ENCODE measurements at places on chromosomes 11 and 22.
A peak's percentile ranks its signal among the peaks of the same experiment; 100 is the strongest.

DNA sequence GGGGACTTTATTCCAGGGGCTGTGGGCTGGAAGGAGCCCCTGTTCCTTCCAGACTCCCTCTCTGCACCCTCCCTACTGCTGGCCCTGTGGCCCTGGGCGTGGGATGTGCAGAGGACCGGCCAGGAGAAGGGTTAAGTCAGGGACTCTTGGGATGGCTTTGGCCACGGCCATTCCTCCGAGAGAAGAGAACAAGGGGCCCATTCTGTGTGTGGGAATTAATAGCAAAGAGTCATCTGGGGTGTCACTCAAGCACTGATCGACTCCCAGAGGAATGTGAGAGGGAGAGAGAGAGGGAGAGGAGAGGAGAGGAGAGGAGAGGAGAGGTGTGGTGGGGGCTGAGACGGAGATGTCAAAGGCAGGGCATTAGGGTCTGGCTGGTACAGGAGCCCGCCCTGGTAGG lies 14.2 kb upstream of the SOX10 start:
- no peak for DNase-seq

DNA sequence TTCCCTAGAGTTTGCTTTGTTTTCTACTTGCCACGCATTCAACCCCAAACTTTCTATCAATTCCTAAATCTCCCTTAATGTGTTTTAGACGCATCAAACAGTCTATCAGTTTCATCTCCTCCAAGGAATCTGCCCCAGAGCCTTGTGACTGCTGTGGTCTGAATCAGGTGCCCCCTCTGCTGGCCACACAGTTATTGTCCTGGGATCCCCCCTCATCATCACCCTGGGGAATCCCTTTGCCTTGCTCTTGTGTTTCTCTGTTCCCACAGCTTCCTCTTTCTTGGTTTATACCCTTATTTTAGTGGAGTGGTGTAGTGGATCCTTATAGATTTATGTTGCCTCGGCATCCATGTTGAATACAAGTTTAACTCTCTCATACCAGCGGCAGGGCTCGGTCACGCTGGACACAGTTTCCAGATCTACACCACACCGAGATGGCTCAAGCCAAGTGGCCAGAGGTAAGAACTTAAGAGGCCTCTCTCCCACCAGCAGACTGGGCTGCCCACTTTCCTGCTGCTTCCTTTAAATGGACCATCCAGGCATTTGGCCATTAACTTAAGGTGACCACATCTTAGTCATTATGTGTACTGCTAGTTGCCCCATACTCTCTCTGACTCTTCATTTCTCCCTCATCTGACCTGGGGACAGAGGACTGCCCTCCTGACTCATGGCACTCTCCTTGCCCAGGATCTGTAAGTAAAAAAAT lies 8.2 kb downstream of the UPB1 start:
- DNase-seq: no peak

- no peak for DNase-seq
These were observed 24.9 kb downstream of the EIF3F start for GRCh38 chr11:8011981-8012444.

DNA sequence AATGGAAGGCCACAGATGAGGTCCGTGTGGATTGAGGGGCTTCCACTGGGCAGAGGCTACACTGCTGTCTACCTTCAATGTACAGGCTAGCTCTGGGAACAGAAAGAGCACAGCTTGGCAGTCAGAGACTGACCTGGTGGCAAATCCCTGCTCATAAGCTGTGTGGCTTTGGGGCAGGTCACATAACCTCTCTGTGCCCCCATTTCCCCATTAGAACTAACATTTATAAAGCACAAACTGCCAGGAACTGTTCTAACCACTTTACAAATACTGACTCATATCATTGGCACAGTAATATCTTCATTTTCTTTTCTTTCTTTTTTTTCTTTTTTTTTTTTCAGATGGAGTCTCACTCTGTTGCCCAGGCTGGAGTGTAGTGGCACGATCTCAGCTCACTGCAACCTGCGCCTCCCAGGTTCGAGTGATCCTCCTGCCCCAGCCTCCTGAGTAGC lies 3.1 kb downstream of the FOSL1 start:
- DNase-seq: no peak

- no peak for DNase-seq
These were observed 8.9 kb upstream of the MYBPC3 start for GRCh38 chr11:47361419-47361818.

DNA sequence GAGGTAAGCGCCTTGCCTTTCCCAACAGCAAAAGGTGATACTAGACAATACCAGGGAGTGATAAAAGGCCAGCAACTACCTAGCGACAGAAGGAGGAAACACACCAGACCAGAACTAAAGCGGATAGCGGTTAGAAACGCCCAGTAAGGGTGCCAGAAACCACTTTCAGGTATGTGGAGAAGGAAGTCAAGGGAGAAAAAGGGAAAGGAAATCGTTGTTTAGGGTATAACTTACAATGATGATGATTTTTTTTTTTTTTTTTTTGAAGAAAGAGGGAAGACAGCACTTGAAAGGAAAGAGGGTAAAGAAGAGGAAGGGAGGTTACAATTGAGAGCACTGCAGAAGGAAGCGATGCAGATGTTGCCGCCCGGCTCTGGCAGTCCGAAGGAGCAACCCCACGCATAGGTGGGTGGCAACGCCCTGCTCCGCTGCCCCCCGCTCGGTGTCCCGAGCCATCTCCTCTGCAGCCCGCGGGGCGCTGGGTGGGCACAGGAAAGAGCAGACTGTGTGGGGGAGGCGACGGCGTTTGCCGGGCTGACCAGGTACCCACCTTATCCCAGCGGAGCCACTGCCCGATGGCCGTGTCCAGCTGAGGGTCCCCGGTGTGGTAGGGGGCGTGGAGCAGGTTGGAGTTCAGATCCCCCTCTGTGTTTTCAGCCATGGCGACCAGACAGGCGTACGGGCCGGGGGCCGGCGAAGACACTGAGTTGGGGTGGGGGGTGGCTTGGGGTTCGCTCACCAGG lies 561 bp downstream of the PGM2L1 start:
- no peak for DNase-seq

GRCh38 chr11:1205121-1205986 lies 17.5 kb upstream of the MUC5B start:
- no peak for DNase-seq

DNA sequence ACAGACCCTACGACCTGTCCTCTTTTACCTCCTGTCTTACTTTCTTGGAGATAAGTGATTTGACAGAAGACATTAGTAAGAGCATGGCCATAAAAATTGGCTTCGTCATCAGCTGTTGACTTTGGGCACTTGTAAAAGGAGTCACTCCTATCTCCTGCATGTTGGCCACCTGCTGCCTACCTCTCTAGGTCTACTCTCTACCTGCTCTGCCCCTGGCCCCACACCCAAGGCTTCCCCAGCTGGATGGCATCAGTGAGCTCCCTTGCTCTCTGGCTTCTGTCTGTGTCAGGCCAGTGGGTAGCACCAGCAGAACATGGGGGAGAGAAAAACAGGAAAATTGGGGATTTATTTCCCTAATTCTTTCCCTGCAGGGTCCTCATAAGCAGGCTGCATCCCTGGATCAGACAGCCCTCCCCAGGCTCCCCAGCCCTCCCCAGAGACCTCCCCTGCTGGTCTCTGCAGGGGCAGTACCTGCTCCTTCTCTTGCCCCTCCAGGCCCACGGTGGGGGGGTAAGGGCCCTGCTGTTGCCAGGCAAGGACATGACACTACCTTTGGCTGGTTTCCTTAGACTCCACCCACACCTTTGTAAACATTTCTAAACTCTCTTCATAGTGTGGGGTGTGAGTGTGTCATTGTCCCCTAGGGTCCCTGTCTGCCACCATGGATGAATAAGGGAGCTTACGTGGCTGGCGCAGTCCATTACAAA lies 157.0 kb upstream of the NECTIN1 start:
- DNase-seq: no peak

- no peak for DNase-seq
These were observed 10.7 kb downstream of the DGCR8 start for GRCh38 chr22:20090730-20091240.

- no peak for DNase-seq
These were observed at the start of gene LIF for GRCh38 chr22:30245985-30246813. TSS of gene LIF (minus strand) at chr22:30246759. CDS start at chr22:30246695, 64 bp downstream.

DNA sequence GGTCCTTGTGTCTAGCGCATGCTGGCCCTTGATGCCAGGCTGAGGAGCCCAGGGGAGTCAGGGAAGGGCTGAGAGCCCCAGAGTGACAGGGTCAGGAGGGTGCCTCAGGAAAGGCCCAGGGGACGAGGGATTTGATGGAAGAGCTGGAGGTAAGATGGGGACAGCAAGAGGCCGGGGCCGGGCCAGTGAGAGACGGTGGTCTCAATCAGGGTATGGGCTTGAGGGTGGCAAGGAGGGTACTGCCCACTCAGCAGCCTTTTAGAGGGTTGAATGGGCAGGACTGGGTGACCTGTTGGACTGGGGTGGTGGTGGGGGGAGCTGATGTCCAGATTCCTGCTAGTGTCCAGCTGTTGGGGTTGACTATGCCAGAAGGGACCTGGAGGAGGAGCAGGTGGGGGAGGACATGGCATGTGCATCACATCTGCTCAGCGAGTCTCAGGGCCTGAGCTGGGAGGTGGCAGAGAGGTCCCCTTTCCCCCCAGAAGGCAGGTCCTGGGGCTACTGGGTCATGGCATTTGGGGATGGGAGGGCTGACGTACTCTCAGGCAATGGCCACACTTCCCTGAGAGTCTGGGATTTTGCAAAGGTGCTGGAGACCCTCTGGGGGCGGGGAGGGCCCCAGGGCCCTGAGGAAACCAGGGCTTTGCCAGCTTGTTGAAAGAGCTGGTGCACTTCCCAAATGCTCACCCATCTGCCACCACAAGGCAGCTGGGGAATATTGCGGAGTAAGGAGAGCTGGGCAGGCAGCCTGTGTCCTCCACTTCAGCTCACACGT lies 18.4 kb downstream of the MYO7A start:
- no peak for DNase-seq

DNA sequence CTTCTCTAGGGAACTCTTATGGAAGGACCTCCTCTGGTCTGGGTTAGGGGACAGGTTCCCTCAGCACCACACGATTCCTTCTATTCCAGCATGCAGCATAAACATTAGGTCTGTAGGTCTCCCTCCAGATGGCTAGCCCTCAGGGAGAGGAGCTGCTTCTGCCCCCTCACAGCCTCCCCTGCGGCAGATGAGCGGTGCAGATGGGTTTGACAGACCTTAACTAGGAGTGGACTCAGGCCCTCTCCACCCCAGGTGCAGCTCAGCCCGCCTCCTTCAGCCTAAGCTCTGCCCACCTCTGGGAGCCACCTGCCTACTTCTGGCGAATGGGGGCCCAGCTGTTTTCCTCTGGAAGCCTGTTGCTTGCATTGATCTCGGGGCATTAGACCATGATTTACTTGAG lies 55.7 kb upstream of the EIF3D start:
- no peak for DNase-seq

- DNase-seq: no peak
These were observed 355.2 kb downstream of the RAB38 start for GRCh38 chr11:87820011-87820410.

GRCh38 chr11:2798951-2799761 lies 86.4 kb downstream of the CDKN1C start:
- DNase-seq: no peak

- peak; percentile 82 for DNase-seq
These were observed 4.7 kb downstream of the LTBP3 start for GRCh38 chr11:65553301-65554001.

GRCh38 chr11:130614591-130614990 lies 166.1 kb downstream of the ADAMTS15 start:
- DNase-seq: no peak

DNA sequence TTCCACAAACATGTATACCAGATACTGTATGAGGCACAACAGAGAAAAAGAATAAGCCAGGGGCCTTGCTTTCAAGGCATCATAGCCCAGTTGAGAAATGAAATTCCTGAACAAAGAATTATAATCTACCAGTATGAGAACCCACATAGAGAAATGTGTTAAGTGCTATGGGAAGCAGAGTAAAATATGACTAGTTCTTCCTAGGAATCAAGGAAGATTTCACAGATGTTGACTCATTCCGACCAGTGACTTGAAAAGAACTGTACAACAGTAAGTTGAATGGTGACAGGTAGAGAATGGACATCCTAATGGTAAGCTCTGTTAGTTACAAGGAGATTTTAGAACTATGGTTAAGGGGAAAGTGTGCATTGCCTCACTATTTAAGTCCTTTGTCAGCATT lies 102.6 kb downstream of the TRIM44 start:
- DNase-seq: no peak

DNA sequence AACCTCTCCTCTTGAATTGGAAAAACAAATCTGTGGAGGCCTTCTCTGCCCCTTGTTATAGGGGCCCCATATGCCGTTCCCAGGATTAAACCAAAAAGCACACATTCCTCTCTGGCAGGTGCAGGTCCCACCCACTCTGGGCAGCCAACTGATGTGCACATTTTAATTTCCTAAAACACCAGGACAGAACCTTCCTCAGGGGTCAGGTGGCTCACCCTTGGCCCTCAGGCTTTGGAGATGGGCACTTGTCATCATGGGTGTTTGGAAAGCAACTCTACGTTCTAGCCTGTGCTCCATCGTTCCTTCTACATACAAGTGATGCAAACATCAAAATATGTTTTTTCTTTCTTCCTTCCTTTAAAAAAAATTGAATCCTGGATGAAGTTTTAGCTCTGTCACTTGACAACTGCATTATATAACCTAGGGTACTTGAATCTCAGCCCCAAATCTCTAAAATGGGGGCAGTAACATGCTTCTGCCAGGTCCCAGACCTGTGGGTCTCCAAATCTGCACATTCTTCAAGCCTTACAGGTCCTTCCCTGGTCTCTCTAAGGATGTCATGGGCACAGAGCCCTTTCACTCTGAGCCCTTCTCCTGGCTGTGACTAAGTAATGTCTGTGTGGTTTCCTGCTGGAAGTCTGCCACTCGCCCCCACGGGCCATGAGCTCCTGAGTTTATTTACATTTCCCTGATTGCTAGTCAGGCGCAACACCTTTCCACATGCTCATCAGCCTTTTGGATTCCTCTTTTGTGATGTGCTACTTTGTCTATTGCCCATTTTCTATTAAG lies 43.8 kb downstream of the KCNQ1OT1 start:
- DNase-seq: no peak

- no peak for DNase-seq
These were observed at the start of gene CD248 for GRCh38 chr11:66316849-66317251. TSS of gene CD248 (minus strand) at chr11:66317044. CDS start at chr11:66317027, 17 bp downstream.

DNA sequence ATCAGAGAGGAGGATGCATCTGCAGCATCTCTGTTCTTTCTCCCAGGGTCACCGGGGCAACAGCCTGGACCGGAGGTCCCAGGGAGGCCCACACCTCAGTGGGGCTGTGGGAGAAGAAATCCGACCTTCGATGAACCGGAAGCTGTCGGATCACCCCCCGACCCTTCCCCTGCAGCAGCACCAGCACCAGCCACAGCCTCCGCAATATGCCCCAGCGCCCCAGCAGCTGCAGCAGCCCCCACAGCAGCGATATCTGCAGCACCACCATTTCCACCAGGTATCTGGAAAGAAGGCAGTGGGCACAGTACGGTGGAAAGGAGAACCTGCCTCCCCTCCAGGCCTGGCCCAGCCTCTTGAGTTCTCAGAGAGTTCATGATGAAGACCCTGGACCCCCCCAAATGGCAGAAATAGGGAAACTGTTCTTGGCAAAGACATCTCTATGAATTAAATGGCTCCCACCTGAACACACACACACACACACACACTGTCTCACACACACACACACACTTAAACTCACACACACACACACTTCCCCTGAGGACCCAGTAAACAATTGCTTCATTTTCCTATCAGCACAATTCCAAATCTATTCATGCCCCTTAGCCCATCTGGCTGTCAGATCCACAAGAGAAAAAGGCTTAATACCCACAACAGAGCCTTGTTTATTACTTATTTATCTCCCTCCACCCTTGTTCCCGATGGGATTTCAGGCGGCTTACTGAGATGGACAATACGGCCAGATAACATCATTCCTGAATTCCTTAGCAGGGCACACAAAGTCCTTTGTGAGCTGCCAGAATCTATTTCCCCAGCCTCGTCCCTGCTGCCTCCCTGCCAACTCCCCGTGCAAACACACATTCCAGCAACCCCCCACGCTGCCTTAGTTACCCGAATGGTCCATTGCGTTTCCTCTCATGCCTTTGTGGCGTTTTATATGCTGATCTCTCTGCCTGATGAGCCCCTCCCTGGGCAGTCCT lies 8.1 kb downstream of the TMA7B start:
- no peak for DNase-seq
